ENCODE measurements at places on chromosomes 1 and 21. TPM values are rescaled to one million over a fixed set of nuclear protein-coding genes. Genes with fewer than 3 reads are reported as not detected.

GRCh38 chr1:107640207-107640606 is 324.8 kb downstream of the VAV3 start:
- no peak overlapping the region for H3K4me3 ChIP-seq
- H3K4me1 ChIP-seq = peaks cover 19% of the 10 kb centered on the region
- DNase-seq = no peak
- no peaks in the 10 kb centered on the region for H3K27me3 ChIP-seq
- H3K27ac ChIP-seq = no peak overlapping the region

The GBP2 gene
- total RNA-seq = 87.3 TPM

- H3K4me3 ChIP-seq = no peak overlapping the region
- H3K36me3 ChIP-seq = no peaks in the 10 kb centered on the region
- H3K27ac ChIP-seq = no peak overlapping the region
- DNase-seq = no peak
These were observed 3.0 kb upstream of the SUMO3 start for GRCh38 chr21:44820851-44821250.

DNA sequence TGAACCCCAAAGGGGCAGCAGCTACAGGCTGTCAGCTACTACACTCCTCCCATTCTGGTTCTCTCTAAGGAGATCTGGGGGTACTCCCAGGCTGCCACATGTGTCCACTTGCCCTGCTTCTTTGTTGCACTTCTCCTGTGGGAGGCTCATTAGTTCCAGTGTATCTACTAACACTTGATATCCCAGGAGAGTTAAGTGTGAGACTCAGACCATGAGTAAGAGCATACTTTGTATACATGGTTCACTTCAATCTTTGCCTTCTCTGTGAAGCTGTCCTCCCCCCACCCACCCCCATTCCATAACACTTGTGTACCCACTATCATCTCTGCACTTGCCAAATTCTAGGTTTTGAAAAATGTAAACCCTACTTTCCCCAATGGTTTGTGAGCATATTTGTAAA is 34.9 kb upstream of the GADD45A start:
- DNase-seq = no peak
- H3K27me3 ChIP-seq = no peaks in the 10 kb centered on the region
- peaks cover 19% of the 10 kb centered on the region for H3K4me1 ChIP-seq
- no peak overlapping the region for H3K4me3 ChIP-seq

GRCh38 chr1:100239961-100240360 is 9.7 kb downstream of the DBT start:
- H3K4me1 ChIP-seq = no peaks in the 10 kb centered on the region
- no peak for DNase-seq
- H3K27ac ChIP-seq = no peak overlapping the region
- no peak overlapping the region for H3K4me3 ChIP-seq
- H3K36me3 ChIP-seq = peaks cover 12% of the 10 kb centered on the region

The NR0B2 gene
- total RNA-seq = not detected
